ENCODE measurements at places on chromosomes 5 and 9. TPM values are rescaled to one million over a fixed set of nuclear protein-coding genes. Genes with fewer than 3 reads are reported as not detected.

The TIFAB gene
- total RNA-seq: 0.24 TPM

The TRIP13 gene
- total RNA-seq: 1.9 TPM

The IL13 gene
- not detected for total RNA-seq

The LCN9 gene
- total RNA-seq: not detected

The BSPRY gene
- total RNA-seq: 7.5 TPM

The RANBP3L gene
- 1.1 TPM for total RNA-seq

The GCNT4 gene
- total RNA-seq: 1.2 TPM

The SERF1A gene
- total RNA-seq: 6.2 TPM

The HEMGN gene
- total RNA-seq: 0.44 TPM

The FOXB2 gene
- total RNA-seq: not detected

The LRRC14B gene
- total RNA-seq: not detected

The SLC36A3 gene
- not detected for total RNA-seq

The SLC46A2 gene
- 23.6 TPM for total RNA-seq

The PRUNE2 gene
- total RNA-seq: 20.4 TPM

The SAXO1 gene
- total RNA-seq: under 0.01 TPM

The ANKDD1B gene
- 4.0 TPM for total RNA-seq

The IFNE gene
- not detected for total RNA-seq

The GABRB2 gene
- total RNA-seq: 0.63 TPM

The SLCO6A1 gene
- total RNA-seq: not detected

The OTP gene
- total RNA-seq: not detected

The FKBP15 gene
- total RNA-seq: 72.3 TPM

The FIBCD1 gene
- total RNA-seq: 10.5 TPM

The CTSV gene
- total RNA-seq: not detected

The LCN15 gene
- total RNA-seq: not detected

The FYB1 gene
- total RNA-seq: 47.4 TPM

The CHSY3 gene
- total RNA-seq: 6.5 TPM

The CSF2 gene
- total RNA-seq: 5.5 TPM

The RANBP17 gene
- 81.4 TPM for total RNA-seq

The AGXT2 gene
- not detected for total RNA-seq

The DBN1 gene
- total RNA-seq: 24.1 TPM
